Pulmonary artery endothelial cell (primary cell): ENCODE measurements at places on chromosomes 6 and 20. TPM values are rescaled to one million over a fixed set of nuclear protein-coding genes. Genes with fewer than 3 reads are reported as not detected.

The LTB gene
- 1.6 and 2.2 TPM in 2 replicates for total RNA-seq

The NR2E1 gene
- total RNA-seq, result not detected in 2 replicates

The MYLIP gene
- 28.0 and 34.6 TPM in 2 replicates for total RNA-seq

The FAXC gene
- 0.07 and 0.18 TPM in 2 replicates for total RNA-seq

The MCCD1 gene
- total RNA-seq, result not detected in 2 replicates

The GTSF1L gene
- total RNA-seq, result not detected in 2 replicates

The DNAH8 gene
- 0.04 and 0.07 TPM in 2 replicates for total RNA-seq

The DEFB116 gene
- not detected in 2 replicates for total RNA-seq

The BCKDHB gene
- 10.4 and 10.8 TPM in 2 replicates for total RNA-seq

The KIF6 gene
- not detected in 2 replicates for total RNA-seq

The KIF25 gene
- total RNA-seq, result not detected in 2 replicates

The VEGFA gene
- total RNA-seq, result 15.5 and 19.8 TPM in 2 replicates

The TUBB2B gene
- total RNA-seq, result 2.4 and 5.7 TPM in 2 replicates

The ID4 gene
- total RNA-seq, result under 0.01 and 0.04 TPM in 2 replicates

The CARMIL1 gene
- total RNA-seq, result 6.1 and 8.2 TPM in 2 replicates

The BMP5 gene
- total RNA-seq, result 0.11 TPM in 1 of 2 replicates, not detected in the other

The LTV1 gene
- total RNA-seq, result 27.2 and 30.8 TPM in 2 replicates

The CCN5 gene
- not detected in 2 replicates for total RNA-seq

The EXOC2 gene
- 39.2 and 48.5 TPM in 2 replicates for total RNA-seq

The SPTLC3 gene
- total RNA-seq, result 0.40 and 0.71 TPM in 2 replicates

The ZDHHC14 gene
- 9.4 and 16.3 TPM in 2 replicates for total RNA-seq

The EDN3 gene
- not detected in 2 replicates for total RNA-seq

The RBPJL gene
- total RNA-seq, result not detected in 2 replicates

The PPP1R3G gene
- total RNA-seq, result 0.33 and 0.39 TPM in 2 replicates

The PNPLA1 gene
- not detected in 2 replicates for total RNA-seq

The MOG gene
- total RNA-seq, result not detected in 2 replicates

The COL21A1 gene
- total RNA-seq, result 0.13 and 1.4 TPM in 2 replicates

The PLG gene
- total RNA-seq, result not detected in 2 replicates

The TRIM15 gene
- total RNA-seq, result not detected in 2 replicates

The SALL4 gene
- under 0.01 and 0.07 TPM in 2 replicates for total RNA-seq
